PC-3 (cell line): ENCODE measurements at places on chromosomes 6 and 20. TPM values are rescaled to one million over a fixed set of nuclear protein-coding genes. Genes with fewer than 3 reads are reported as not detected.

DNA sequence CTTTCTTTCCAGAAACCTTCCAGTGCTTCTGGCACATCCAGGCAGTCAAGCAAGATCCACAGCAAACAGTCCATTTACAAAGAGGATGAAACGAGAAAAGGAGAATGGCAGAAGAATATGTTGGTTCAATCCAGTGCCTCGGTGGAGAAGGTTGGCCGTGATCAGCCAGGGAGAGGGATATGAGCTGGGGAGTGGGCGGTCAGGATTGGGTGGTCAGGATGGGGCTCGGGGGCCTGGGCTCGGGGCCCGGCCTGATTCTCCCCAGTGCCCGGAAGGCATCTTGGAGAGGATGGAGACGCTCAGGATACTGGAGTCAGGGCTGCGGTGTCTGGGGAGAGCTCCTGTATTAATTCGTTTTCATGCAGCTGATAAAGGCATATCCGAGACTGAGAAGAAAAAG lies 61.3 kb downstream of the EFCAB8 start:
- no peak for DNase-seq

ANGPT4 gene
- not detected in 2 replicates for total RNA-seq

GRCh38 chr20:517221-517620 lies 26.4 kb downstream of the CSNK2A1 start:
- DNase-seq: no peak

- DNase-seq: no peak
These were observed 61.7 kb downstream of the RIPOR3 start for GRCh38 chr20:50629670-50630045.

GRCh38 chr6:8481727-8482126 lies 46.4 kb upstream of the SLC35B3 start:
- peak; percentile 38 for DNase-seq

RIN2 gene
- total RNA-seq: 64.3 and 69.8 TPM in 2 replicates

FOXA2 gene
- 14.4 and 15.2 TPM in 2 replicates for total RNA-seq

GRCh38 chr20:47998736-47999135 lies 213.5 kb upstream of the SULF2 start:
- no peak for DNase-seq

DNA sequence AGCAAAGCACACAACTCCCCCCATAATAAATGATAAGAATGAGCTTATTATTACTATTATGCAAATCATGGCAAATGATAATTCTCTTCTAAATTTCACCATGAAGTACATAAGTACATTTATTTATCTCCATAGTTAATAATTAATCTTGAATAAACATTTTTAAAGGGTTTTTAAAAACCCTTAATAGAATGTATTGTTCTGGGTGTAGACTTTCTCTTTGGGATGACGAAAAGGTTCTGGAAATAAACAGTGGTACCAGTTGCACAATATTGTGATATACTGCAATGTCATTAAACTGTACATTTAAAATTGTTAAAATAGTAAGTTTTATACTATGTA lies 18.0 kb downstream of the DST start:
- DNase-seq: no peak

MYMX gene
- total RNA-seq: not detected in 2 replicates

GRCh38 chr6:7541175-7542064 lies at the start of gene DSP:
Gene DSP (plus strand): TSS chr6:7541671. CDS start chr6:7541916, 245 bp downstream.
- peak; percentile 86 for DNase-seq

MAP7 gene
- 13.9 and 25.3 TPM in 2 replicates for total RNA-seq

DNA sequence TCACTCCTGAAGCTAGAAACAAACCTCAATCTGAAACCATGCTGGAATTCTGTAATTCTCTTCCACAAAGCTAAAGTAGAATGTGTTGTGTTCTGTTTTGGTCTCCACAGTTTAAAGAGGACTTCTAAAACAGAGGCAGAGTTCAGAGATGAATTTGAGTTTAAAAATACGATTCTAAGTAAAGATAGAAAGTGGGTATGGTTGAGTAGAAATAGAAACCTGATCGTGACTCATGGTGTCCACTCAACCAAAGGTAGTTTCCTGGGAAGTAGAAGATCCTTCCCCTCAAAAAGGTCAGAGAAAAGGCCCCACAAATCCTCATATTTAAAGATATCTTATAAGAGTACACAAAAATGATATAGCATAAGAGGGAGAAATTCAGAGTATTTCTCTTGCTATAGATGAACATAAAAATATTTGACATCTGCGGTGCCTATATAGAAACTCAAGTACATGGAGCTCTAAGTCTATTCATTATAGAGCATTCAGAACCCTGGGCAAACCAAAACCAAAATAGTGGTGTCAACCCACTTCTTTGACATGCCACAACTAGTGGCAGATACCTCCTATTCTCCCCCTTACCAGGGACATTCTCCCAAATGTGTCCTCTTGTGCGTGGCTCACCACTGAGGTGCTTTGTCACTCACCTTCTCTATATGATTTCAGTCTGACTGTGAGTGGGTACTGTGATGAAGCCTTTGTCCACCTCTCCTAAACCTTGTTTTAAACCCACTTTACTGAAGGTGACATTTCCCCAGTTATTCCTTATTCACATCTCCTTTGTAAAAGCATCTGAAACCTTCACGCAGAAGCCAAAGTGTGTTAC lies 84.5 kb downstream of the PLCB1 start:
- DNase-seq: no peak

GRCh38 chr20:973785-974194 lies 28.3 kb downstream of the RSPO4 start:
- peak; percentile 51 for DNase-seq

TMC2 gene
- not detected in 2 replicates for total RNA-seq

DNA sequence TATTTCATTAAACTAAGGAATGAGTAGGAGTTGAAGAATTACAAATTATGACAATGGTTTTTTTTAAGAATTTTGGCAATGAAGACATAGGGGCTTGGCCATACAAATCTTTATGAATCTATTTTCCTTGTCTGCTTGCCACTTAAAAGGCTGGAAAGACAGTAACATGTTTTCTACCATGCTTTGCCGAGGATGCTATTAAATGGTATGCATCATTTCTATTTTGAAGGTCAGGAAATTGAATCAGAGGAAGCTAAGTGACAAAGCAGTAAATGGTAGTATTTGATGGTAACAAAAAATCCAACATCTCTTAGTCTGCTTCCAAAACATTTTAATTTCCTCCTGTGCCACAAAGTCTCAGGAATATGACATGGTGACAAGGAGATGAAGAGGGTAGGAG lies 287.2 kb downstream of the RFPL4B start:
- no peak for DNase-seq

DNA sequence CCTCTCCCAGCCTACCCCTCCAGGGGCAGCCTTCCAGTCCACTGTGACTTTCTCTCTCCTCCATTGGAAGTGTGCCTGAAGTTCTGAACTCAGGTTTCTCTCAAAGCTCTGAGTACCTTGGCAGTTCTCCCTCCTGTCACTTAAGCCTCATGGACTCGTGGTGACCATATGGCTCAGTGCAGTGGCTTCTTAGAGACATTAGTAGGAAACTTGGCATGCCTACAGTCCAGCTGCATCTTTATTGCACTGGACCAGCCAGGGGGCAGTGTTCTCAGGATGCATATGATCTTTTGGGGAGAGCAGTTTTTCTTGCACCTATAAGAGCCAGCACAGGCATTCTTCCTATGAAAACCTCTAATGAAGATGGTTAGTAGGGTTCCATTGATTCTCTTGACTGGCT lies 47.5 kb upstream of the KCNK16 start:
- no peak for DNase-seq

- DNase-seq: peak; percentile 85
These were observed 119.0 kb downstream of the RTN4IP1 start for GRCh38 chr6:106510090-106510970.

NRN1 gene
- total RNA-seq: not detected in 2 replicates

DNA sequence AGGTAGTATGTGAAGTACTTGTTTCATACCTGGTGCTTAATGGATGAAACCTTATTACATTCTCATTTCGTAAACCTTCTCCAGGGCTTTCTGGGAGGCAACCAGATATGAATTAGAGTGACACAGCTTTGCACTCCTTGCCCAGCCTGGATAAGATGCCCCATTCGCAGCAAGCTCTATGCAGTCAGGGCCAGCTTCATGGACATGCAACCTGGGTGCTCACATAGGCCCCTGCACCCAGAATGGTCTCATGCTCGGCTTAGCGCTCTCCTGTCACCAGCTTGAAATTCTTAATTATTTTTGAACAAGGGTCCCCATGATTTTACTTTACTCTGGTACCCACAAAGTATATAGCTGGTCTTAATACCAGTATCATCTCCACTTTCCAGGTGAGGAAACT lies 11.3 kb upstream of the PTGIS start:
- no peak for DNase-seq

GRCh38 chr20:10322073-10323012 lies 103.7 kb downstream of the SNAP25 start:
- peak; percentile 32 for DNase-seq

PLAGL2 gene
- total RNA-seq: 4.4 and 6.2 TPM in 2 replicates

DNA sequence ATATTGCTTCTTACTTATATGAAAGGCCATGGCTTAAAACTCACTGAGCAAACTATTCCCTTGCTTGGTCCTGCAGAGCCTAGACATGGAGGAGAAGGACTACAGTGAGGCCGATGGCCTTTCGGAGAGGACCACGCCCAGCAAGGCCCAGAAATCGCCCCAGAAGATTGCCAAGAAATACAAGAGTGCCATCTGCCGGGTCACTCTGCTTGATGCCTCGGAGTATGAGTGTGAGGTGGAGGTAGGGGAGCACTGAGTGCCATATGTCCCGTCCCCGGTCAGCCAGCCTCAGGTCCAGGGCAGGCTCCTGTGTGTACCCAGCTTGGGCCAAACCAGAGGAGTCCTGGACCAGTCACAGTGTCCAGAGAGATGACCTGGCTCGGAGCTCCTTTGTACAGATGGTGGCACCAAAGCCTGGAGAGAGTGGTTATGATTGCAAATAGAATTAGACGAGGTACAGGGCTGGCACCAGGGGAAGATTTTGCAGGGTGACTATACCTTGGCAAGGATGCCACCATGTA lies 21.0 kb downstream of the EPB41L1 start:
- DNase-seq: no peak

DNA sequence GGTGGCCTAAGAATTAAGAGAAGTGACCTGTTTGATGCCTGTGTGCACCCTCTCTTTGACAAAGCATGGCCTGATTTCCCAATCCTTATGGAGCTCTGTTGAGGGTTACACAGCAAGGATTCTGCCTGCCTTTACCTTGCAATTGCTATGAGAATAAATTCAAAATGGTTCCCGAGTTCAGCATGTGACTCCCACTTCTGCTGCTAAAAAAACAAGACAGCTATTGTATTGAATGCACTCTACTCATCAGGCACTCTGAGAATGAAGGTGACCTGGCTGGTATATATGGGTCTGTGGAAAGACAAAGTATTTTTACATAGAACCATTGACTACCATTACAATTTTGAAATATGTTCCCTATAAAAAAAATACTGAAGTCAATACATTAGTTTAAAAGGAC lies 190.3 kb downstream of the ATXN1 start:
- DNase-seq: no peak

DNA sequence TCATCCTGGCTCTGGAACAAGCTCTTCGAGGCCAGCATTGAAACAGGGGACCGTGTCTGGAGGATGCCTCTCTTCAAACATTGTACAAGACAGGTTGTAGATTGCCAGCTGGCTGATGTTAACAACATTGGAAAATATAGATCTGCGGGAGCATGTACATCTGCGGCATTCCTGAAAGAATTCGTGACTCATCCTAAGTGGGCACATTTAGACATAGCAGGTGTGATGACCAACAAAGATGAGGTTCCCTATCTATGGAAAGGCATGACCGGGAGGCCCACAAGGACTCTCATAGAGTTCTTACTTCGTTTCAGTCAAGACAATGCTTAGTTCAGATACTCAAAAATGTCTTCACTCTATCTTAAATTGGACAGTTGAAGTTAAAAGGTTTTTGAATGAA lies 3.6 kb upstream of the CDKN1A start:
- DNase-seq: no peak

- peak; percentile 90 for DNase-seq
These were observed 16.9 kb upstream of the SRSF3 start for GRCh38 chr6:36577301-36577700.

- no peak for DNase-seq
These were observed 36.1 kb downstream of the NCR2 start for GRCh38 chr6:41371461-41371991.

- DNase-seq: no peak
These were observed 105.2 kb upstream of the MAN1A1 start for GRCh38 chr6:119454714-119455113.

TCF21 gene
- total RNA-seq: not detected in 2 replicates

GRCh38 chr6:112626468-112627082 lies 279.4 kb downstream of the RFPL4B start:
- DNase-seq: peak; percentile 55

DNA sequence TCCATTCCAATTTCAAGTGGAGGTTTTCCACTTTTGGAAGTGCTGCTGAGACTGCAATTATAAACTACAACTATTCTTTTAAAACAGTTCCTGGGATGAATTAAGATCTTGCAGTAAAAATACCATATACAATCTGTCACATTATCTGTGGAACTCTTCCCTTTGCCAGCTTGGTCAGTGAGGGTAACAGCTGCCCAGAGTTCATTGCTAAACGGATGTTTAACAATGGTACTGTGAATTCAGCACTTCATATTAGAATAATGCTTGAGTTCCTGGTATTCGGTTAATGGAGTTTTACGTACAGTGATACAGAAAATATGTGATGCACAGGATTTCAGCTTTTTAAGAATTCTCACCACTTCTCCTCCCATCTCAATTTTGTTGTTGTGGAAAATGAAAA lies 51.5 kb downstream of the KCNS1 start:
- DNase-seq: no peak

DNA sequence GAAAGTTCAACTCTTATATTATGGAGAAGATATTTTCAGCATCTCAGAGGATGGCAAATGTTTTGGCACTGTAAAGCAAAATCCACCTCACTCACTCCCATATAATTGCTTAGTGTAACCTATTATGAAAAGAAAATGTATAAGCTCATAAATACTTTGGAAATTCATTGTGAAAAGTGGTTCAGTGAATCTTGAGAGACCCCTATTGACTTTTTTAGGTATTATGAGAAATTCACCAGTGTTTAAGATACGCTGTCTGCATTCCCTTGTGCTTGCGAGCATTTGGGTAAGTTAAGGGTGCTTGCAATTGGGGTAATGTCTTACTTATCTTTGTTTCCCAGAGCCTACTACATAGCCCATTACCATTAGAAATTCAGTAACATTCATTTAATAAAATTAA lies 66.3 kb upstream of the BMP5 start:
- DNase-seq: peak; percentile 43

DNA sequence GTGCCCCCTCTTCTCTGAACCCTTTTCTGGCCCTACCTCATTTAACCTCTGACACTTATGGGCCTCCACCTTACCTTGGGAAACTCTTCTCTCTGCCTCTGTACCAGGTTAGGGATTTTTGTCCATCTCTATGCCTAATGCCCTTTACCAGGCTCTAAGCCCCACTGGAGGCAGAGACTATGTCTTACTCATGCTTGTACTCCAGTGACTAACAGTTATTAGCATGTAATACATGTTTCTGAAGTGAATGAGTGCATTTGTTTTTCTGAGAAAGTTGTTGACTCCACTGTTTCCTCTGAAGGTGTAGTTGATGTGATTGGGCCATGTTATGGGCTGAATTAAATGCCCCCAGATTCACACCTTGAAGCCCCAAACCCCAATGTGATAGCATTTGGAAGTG lies 234.3 kb downstream of the PACRG start:
- no peak for DNase-seq
